ENCODE measurements at places on chromosomes 6 and 20.

- no peak for DNase-seq
Measured at GRCh38 chr20:3032624-3033023, 10.8 kb upstream of the GNRH2 start.

DNA sequence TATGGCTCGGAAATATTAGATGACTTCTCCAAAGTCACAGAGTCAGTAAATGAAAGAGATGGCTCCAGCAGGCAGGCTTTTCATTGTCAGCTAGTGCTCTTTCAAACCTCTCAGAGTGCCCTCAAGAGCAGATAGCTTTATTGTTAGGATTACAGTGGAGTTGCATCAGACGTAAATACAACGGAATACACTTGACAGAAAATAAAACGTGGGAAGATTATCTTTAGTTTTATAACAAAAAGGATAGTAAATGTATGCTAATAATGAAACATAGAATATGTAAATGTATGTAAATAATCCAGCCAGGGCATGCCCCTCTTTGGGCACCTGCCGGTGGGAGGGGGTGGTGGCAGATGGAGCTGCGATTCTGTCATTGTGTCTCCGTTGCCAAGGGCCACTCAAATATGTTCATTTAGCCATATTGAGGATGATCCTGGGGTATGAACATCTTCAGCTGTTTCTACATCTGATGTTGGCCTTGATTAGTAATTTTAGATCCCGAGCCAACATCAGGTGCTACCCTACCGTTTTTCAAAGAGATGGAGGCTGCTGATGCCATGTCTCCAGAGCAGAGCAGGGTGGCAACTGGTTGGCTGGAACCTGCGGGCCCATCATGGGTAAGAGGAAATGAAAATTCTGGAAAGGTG lies 358.3 kb upstream of the SULF2 start:
- DNase-seq = no peak

DNA sequence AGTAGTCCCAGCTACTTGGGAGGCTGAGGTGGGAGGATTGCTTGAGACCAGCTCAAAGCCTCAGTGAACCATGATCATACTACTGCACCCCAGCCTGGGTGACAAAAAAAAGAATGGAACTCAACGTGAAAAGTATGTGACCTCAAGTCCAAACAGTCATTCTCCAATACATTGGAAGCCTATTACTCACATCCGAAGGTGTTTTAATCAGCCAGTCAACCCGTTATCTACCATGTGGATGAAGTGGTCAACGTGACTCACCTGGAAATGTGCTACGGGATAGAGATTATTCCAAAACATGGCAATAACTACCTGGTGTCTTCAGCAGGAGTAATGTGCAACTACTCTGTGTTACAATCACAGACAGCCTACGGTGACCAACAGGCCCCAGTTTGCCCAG lies 85.8 kb upstream of the TOP1 start:
- DNase-seq = no peak

DNA sequence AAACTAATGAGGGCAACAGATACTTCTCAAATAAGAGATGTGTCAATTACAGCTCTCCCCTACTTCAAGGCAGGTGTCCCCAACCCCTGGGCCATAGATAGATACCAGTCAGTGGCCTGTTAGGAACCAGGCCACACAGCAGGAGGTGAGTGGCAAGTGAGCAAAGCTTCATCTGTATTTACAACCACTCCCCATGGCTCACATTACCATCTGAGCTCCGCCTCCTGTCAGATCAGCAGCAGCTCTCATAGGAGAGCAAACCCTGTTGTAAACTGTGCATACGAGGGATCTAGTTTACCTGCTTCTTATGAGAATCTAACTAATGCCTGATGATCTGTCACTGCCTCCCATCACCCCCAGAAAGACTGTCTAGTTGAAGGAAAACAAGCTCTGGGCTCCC lies 422.1 kb downstream of the GJA1 start:
- no peak for DNase-seq

DNA sequence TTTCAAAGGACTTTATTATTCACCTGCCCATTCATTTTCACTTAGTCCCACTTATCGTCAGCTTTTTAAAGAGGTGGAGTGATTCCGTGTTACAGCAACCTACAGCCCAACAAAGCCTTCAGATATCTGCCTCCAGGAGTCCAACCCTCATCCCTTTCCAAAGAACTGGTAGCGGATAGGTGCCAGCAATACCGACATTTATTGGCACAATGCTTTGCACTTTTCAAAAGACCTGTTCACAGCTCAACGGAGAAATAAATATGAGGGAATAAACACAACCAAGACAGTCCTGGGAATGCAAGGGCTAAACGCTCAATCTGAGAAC lies 819 bp upstream of the MTRF1L start:
- no peak for DNase-seq

Data from activated T-helper 1 cell treated with anti-CD3 and anti-CD28 coated beads, Interleukin-12 subunit alpha, Interleukin-12 subunit beta, Interleukin-2, Interleukin-4 antibody, amounts not matched to agents 30 ng/mL and 10 ng/mL and 1 ng/mL, durations not matched to agents 14 hours and 24 hours and 36 hours (primary cell).